Activated T-cell treated with anti-CD3 and anti-CD28 coated beads, Interleukin-2, amount 50 U/mL, for 1 hour (primary cell): ENCODE measurements at places on chromosomes 12 and 14.

DNA sequence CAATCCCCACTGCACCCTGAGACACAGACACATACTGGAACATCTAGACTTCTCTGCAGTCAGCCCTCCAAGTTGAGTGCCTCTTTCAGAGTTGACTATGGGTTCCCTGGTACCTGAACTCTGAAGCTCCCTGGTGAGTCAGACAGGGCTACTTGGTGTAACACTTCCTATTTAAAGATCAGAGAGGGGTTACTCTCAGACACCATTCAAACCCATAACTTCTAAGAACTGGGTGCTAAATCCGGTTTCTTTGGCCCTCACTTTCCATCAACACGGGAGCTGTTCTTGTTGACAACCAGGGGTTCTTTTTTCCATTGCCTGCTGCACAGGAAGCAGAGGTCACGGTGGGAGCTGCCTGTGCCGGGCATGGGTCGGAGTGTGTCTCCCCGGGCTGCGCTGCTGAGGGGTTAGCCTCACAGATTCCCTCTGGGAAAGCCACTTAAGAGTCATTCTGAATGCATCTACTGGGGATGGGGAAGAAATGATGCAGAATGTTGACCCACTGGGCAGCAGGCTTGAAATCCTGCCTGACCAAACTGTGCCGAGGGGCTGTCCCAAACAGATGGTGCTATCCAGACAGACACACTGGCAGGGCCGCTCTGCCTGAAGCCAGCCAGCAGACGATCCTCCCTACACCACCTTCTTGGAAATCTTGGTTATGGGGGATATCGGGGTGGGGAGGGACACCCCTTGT lies 74.1 kb downstream of the PITPNM2 start:
- peak; percentile 48 for DNase-seq

DNA sequence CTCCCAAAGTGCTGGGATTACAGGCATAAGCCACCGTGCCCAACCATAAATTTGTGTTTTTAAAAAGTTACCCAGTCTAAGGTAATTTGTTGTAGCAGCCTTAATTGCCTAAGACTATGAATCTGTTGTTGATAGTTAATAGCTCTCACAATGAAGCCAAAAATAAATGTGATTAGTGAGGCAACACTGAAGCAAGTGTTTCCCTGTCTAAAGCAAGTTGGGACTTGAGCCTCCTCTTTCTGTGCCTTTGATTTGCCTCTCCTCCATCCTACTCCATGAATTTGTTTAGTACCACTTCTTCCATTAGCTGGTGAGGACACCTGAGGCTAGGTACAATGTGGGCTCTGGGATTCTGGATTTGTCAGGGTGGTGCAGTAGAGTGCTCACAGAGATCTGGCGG lies 36.8 kb downstream of the DAAM1 start:
- no peak for DNase-seq

GRCh38 chr12:128914908-128915563 lies 61.8 kb downstream of the GLT1D1 start:
- no peak for DNase-seq

DNA sequence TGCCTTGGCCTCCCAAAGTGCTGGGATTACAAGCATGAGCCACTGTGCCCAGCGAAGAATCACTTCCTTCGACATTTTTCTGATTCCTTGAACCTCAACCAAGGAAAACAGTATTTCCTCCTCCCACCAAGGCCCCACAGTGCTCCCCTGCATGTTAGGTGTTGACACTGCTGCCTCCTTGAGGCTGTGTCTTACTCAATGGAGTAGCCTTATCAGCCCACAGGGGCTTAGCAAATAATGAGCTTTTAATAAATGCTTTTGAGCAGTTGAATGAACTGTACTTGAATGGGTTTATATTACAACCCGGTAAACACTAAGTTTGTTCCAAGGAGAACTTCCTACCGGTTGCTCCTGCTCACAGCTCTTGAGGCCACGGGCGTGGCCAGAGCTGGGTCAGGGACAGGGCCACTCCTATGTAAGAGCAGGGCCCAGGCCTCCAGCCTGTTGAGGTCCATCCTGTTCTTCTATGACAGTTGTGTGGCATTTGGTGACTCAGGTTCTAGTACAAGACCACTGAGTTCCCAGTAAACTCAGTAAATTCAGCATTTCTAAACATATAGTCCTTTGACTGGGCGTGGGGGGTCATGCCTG lies 36.8 kb upstream of the TUBA1A start:
- no peak for DNase-seq

DNA sequence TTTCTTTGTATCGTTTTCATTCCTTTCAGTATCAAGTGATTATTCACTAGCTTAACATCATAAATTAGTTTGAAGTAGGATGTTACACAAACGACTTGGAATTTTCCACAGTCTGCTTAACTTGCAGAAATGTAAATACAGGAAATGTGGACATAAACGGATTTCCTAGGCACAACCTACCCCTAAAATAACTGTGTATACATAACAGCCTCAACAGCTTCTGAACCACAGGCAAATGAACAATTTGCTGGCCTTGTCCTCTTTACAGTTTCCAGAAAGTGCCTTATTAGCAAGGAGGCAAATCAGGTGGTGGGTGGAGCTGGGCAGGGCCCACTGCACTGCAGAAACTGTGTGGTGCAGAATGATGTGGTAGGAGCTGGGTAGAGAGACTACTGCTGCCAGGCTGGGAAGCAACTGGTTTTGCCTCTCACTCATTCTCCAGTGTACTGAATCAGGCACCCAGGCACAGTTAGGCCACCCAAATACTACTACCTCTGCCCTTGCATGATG lies 14.1 kb downstream of the DRAM1 start:
- DNase-seq, result no peak

DNA sequence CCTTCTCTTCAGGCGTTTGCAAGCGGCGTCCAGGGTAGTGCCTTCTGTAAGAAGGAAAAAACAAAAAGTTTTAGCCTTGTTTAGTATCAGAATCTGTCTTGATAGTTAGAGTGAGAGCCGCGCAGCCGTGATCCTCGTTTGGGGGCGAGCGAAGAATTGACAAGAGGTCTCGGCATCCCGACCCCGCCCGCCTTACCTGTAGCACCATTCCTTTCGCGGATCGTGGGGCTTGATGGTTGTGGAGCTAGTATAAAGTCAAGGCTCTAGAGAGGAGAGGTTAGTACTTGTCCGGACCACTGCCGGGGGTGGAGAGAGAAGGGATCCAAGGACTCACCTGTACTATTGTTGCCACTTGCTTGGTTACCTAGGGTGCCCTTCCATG lies 494 bp downstream of the TMTC3 start:
- DNase-seq, result no peak

GRCh38 chr12:92457458-92458180 lies 245.2 kb upstream of the PLEKHG7 start:
- DNase-seq, result no peak

GRCh38 chr12:43665091-43665490 lies 93.5 kb downstream of the PUS7L start:
- no peak for DNase-seq

DNA sequence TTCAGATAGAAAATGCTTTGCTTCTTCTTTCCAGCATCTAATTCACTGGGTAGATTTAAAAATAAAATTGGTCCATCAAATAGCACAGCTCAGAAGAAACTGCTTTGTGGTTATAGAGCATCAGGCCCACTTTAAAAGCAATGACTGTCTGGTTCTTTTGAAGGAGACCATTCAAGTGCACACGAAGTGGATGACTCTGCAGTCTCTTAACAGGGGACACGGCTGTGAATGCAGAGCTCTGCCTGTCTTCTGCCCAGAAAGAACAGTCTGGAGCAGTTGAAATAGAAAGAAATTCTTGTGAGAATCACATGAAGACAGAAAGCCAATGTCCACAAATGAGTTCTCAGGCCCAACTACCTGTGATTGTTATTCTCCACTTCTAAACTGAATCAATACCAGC lies 138.7 kb upstream of the PLEKHA5 start:
- DNase-seq, result no peak

GRCh38 chr14:68913516-68913915 lies 65.6 kb downstream of the ACTN1 start:
- DNase-seq, result no peak

DNA sequence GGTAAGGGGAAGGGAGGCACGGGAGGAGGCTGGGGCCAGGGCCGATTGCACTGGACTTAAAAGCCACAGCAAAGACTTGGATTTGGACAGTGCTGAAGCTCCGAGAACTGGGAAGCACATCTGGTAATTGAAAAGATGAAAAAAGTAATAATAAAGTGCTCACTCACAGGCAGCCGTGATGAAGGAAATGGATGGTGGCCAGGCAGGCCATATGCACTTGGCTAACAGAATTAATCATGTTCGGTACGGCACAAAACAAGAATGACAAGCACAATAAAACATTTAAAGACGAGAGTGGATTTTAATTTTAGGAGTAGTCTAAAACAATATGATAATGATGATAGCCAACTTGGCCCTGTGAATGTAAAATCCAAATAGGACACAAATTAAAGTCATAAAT lies 154.3 kb downstream of the VRK1 start:
- DNase-seq, result no peak

GRCh38 chr14:101876555-101876938 lies 87.8 kb upstream of the DYNC1H1 start:
- peak; percentile 60 for DNase-seq

GRCh38 chr14:32211068-32211404 lies 8.0 kb upstream of the RNU6-8 start:
- no peak for DNase-seq

- DNase-seq, result no peak
Observed at GRCh38 chr14:74062809-74063150, 21.5 kb downstream of the ALDH6A1 start.

- no peak for DNase-seq
Observed at GRCh38 chr12:106981788-106982187, 5.2 kb downstream of the MTERF2 start.

DNA sequence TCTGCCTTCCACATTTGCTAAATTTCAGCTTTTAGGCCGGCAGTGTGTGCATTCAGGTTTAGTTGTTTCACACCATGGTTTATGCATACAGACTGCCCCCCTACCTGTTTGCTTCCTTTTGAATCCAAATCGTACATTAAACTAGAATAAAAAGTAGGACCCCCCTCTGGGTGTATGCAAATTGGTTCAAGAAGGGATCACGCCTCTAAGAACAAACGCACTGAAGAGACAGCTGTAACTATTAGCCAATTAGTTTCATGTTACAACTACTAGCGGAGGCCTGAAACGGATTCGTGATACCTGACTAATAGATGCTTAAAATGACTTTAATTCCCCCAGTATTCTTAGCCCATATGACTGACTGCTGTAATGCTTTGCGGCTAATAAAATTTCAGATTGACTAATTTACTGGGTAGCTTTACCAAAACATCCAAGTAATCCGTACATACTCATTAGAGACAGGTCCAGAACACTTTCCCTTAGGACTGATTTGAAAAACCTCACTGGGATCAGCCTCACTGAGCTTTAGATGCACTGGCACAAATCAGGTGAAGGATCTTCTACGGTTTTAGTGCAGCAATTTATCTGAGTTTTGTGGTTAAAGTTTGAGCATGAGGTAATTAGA lies 411.8 kb downstream of the NPAS3 start:
- DNase-seq, result no peak

GRCh38 chr12:128804762-128805161 lies 19.0 kb downstream of the SLC15A4 start:
- no peak for DNase-seq

- no peak for DNase-seq
Observed at GRCh38 chr12:89589753-89590152, 63.9 kb upstream of the POC1B start.

GRCh38 chr12:32332446-32332845 lies 66.9 kb upstream of the FGD4 start:
- no peak for DNase-seq

GRCh38 chr14:68768316-68768715 lies 24.6 kb downstream of the ZFP36L1 start:
- DNase-seq, result no peak

GRCh38 chr12:112904571-112904970 lies 2.2 kb upstream of the OAS1 start:
- no peak for DNase-seq

- peak; percentile 67 for DNase-seq
Observed at GRCh38 chr14:76929927-76930326, 98.6 kb downstream of the IRF2BPL start.

- DNase-seq, result no peak
Observed at GRCh38 chr12:51941604-51942003, 9.9 kb upstream of the ACVR1B start.

GRCh38 chr14:38553586-38553985 lies 297.7 kb upstream of the CLEC14A start:
- no peak for DNase-seq

- no peak for DNase-seq
Observed at GRCh38 chr14:88181072-88181471, 142.0 kb downstream of the KCNK10 start.

DNA sequence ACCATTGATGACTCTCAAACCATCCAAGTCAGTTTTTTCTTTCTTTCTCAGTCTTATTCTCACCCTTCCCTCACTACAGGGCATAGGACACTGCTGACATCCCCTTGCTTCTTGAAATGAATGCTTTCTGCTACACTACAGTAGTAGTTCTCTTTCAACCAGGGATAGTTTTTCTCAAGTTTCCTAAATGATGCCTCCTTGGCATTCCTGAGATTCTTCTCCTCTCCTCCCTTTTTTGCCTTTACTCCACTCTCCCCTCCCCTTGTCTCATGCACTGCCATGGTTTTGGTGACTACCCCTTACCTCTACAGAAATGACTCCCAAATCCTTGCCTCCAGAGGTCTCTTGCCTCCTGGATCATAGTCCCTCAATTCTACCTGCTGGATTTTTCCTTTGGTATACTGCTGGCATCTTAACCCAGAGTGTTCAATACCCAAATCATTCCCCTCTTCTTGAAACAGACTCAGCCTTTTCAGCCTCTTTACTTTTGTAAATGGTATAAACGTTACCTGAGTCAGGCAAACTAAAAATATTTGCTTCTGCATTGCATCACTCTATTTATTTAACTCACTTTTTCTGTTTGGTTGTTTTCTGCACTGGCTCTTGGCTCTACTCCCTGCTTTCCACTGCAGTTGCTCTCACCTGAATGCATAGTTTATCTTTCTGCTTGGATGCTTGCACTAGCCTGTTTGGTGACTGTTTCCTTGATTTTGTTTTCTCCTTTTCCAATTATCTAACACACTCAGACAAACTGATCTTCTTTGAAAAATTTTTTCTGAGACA lies 211.6 kb upstream of the IGF1 start:
- no peak for DNase-seq

- DNase-seq, result no peak
Observed at GRCh38 chr12:46147144-46147543, 121.7 kb downstream of the SLC38A1 start.

DNA sequence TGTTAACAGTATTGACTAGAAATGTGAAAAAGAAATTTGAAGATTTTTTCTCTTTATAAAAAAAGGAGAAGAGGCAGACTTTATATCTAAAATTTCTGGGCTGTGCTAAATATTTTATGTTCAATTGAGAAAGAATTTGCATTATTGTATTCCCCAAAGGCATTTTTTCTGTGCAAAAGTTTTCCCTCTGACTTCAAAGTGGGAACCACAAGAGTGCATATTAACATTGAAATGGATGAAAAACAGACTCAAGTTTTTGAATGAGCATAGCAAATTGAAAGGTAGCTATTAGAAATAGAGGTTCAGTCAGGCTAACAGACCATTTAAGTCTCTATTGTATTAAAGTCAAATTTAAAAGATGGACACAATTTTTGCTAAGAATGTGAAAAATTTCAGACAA lies 95.2 kb downstream of the RASSF9 start:
- no peak for DNase-seq
